ENCODE measurements at places on chromosomes 7 and 10. TPM values are rescaled to one million over a fixed set of nuclear protein-coding genes. Genes with fewer than 3 reads are reported as not detected.

GRCh38 chr7:4042402-4043045 lies 639.6 kb upstream of the FOXK1 start:
- no peak for DNase-seq

GRCh38 chr7:22654831-22655230 lies 72.2 kb upstream of the IL6 start:
- no peak for DNase-seq

DNA sequence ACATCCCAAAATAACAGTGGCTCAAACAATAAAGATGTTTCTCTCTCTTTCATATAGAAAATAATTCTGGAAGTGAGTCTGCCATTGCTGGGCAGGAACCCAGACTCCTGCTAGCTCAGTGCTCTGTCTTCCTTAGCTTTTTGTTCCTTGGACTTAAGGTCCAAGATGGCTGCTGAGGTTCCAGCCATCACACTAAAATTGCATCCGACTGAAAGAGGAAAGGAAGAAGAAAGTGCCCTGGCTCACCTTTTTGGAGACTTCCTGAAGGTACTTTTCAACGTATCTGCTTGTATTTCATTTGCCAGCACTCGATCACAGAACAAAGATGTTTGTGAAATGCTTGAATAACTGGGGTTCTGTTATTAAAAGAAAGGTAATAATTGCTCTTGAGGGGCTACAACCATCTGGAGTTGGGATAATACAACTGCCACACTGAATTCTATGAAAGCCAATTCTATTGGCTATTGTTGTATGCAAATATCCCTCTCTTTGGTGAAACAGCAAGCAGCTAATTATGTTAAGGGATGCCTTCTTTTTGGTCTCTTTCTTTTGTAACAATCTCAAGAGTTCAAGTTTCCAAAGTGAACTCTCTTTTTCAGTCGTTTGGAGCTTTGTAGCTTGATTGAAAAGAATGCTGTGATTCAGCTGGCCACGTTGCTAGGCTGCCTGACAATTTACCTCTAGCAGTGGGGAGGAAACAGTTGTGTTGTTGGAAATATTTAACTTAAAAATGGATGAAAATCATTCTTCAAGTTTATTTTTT lies 83.9 kb downstream of the BAMBI start:
- DNase-seq: no peak

GRCh38 chr10:124693396-124693795 lies 50.8 kb downstream of the FAM53B start:
- no peak for DNase-seq

GRCh38 chr10:93591065-93591808 lies 9.8 kb downstream of the RBP4 start:
- DNase-seq: no peak

DNA sequence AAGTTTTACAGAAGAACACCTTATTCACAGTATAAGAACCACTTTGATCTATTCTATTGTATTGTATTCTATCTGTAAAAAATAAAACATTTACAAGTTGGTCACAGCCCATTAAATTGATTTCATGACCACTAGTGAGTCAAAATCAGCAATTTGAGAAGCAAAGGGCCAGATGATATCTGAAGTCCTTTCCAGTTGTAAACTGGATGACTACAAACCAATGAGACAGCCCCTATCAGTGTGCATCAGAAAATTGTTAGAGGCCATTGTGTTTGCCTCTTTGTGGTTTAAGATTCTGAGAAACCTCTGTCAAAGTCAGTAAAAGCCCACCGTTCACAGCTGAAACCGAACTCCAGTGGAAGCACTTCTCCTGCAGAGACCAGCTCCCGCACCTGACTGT lies 54.8 kb downstream of the TBXAS1 start:
- DNase-seq: no peak

DNA sequence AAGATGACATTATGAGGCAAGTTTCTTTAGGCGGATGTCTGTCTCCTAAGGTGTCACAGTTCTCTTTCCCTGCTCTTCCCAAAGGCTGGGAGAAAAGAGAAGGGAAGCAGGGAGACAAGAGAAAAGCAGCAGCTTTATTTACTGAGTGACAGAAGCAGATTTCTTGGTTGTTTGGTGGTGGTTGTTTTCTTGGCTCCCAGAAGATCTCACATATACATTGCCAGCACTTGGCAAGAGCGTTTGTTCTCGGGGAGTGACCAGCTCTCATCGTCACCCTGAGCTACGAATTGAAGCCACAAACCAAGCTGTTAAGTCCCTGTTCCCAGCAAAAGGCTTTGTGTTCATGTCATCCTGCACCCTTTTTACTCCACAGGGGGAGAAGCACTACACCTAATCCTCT lies 11.4 kb downstream of the CDHR3 start:
- DNase-seq: no peak

DNA sequence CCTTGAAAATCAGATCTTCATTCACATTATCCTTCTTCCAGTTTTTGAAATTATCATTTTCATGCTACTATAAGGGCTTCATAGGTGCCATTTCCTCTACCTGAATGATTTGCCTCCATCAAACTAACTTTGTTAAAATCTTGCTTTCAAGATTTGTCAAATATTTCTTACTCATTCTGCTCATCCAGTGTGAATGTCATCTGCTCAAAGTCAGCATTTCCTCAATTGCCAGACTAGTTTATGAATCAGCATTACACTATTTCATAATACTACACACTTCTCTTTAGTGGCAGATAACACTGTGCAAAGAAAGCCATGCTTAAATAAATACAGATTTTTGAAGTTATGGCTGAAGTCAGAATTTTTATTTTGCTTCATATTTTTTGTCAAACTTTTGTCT lies 21.3 kb upstream of the LIPF start:
- DNase-seq: no peak

GRCh38 chr7:16298221-16298620 lies 123.1 kb downstream of the CRPPA start:
- DNase-seq: no peak

IGFBP3 gene
- not detected for total RNA-seq

FAM237B gene
- total RNA-seq: not detected

FOXP2 gene
- not detected for total RNA-seq
